Activated T-helper 9 cell treated with anti-CD3 and anti-CD28 coated beads, Interleukin-2, amount 50 U/mL, for 16 hours (primary cell): ENCODE measurements at places on chromosomes 12 and 14.

GRCh38 chr14:85061256-85061655 is 468.7 kb upstream of the FLRT2 start:
- DNase-seq, result no peak

- DNase-seq, result no peak
These were observed 35.3 kb upstream of the ANKRD9 start for GRCh38 chr14:102544747-102545460.

DNA sequence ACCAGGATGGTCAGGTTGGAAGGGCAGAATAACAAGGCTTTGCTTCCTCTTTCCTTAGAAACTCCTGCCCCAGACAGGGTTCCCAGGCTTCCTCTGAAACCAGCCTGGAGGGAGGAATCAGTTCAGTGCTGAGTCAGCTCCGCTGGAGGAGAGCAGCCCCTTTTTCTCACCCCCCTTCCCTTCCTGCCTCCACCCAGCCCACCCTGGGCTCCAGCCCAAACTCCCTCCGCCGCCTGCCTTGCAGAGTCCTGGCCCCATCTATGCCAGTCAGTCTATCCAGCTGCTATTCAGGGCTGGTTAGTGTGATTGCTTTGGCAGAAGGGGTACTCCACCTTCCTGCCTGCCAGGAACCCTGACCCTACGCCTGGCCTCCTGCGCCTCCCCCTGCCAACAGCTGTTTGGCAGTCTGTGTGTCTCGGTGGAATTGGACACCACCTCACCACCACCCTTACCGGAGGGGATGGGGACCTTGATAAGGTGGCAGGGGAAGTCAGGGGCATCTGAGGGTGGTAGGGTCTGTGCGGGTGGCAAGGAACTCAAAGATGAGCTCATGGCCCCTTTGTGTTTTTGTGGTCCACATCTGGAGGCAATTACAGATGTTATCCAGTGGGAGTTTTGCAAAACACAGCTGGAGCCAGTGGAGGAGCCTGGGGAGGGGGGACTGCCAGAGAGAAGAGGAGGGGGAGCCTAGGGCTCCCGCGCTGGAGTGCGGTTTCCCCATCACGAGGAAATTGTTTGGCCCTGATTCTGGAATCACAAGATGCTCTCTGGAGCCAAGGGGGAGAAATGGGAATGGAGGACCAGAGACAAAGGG is 12.2 kb downstream of the MMP14 start:
- no peak for DNase-seq

GRCh38 chr12:68290126-68290525 is 36.7 kb upstream of the IL22 start:
- DNase-seq, result peak; percentile 17

- no peak for DNase-seq
These were observed 155.0 kb downstream of the KCNK10 start for GRCh38 chr14:88168025-88168424.

DNA sequence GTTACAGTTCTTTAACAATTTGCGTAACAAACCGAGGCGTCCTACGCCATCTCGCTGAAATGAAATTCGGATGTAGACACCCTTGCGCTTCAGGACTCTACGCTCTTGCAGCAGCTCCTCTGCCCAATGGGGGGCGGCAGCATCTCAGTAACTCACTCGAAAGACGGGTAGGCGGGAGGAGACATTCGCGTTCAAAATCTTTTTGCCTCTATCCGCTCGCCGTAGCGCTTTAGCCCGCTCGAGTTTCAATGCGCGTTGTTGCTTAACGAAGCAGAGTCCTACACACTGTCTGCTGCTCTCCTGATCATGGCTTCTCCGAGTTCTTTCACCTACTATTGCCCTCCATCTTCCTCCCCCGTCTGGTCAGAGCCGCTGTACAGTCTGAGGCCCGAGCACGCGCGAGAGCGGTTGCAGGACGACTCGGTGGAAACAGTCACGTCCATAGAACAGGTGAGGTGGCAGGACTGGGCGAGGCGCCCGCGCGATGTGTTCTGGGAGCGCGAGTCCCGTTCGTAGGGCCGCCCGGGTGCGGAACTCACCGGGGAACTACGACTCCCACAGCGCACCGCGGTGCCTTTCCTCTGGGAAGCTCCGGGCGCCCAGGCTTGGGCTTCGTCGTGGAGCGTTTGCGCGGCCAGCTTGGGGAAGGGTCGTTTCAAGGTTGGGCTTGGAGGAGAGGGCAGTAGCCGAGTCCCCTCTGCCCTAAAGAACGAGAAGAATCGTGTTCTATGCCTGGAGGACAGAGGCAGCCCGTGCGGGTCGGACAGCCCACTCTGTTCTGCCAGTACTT is at the start of gene FNTB:
Gene FNTB (plus strand): TSS at position 248 of the 790 bp plus-strand sequence. CDS start 59 bp downstream, at position 307.
- peak; percentile 85 for DNase-seq

DNA sequence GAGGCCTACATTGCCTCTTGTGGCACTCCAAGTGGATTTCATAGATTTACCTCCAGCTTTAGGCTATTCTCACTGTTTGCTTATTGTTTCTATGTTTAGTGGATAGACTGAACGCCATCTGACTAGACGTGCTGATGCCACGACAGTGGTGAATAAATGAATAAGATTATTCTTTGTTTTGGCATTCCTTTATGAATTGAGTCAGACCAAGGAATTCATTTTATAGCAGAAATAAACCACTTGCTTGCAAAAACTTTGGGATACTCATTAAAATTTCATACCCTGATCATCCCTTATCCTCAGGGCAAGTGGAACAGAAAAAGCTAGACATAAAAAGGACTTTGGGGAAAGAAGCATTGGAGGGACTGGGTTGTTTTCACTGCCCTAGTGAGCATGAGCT is 71.7 kb upstream of the FERMT2 start:
- DNase-seq, result no peak

GRCh38 chr12:42370013-42370412 is 44.0 kb downstream of the PPHLN1 start:
- DNase-seq, result no peak

DNA sequence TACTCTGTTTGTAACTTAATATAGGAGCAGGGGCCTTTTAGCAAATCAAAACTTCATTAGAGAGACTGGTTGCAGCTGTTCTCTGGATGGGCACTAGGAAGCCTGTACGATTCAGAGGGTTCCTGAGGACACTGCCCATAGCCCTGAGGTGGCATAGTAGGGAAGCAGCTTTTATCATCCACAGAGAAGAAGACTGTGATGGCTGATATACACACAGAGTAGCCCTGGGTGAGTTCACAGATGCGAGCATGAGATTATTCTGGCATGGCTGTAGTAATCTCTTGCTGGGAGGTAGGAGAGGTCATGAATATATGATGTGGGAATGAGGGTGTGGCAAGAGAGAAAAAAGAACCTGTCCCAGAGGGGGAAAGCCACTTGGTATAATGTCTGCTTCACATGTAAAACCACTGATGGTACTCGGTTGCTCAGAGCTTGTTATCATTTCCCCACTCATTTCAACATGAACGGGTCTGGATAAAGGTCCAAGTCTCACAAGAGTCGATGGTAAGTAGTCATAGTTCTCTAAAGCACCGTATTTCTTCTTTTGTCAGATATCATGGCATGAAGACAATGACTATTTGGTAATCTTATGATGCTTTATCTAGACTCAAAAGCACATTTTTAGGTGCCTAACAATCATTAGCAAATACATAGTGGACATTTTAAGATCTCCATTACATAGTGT is 52.0 kb downstream of the PEBP1 start:
- DNase-seq, result no peak
